ENCODE measurements at places on chromosomes 3 and 15.

DNA sequence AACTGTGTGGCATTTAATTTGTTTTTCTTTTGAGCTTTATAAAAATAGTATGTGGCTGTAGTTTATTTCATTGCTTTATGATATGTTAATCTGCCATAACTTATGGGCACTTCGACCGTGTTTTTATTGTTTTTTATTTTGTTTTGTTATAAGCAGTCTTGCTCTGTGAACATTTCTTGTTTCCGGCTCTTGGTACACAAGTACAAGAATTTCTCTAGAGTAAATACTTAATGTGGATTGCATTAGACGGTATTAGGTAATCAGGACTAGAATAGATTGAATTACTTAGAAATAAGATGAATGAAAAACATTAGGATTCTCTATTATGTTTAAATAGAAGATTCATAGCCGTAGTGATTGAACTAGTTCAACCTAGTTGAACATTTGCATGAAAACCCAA, 2.1 kb downstream of the ZFAND6 start:
- no peak for DNase-seq

- DNase-seq, result no peak
Observed at GRCh38 chr3:15638891-15639262, 37.3 kb downstream of the BTD start.

- DNase-seq, result no peak
Observed at GRCh38 chr3:52982839-52983238, 63.0 kb downstream of the SFMBT1 start.

- no peak for DNase-seq
Observed at GRCh38 chr3:167814441-167814951, 79.0 kb downstream of the SERPINI1 start.

DNA sequence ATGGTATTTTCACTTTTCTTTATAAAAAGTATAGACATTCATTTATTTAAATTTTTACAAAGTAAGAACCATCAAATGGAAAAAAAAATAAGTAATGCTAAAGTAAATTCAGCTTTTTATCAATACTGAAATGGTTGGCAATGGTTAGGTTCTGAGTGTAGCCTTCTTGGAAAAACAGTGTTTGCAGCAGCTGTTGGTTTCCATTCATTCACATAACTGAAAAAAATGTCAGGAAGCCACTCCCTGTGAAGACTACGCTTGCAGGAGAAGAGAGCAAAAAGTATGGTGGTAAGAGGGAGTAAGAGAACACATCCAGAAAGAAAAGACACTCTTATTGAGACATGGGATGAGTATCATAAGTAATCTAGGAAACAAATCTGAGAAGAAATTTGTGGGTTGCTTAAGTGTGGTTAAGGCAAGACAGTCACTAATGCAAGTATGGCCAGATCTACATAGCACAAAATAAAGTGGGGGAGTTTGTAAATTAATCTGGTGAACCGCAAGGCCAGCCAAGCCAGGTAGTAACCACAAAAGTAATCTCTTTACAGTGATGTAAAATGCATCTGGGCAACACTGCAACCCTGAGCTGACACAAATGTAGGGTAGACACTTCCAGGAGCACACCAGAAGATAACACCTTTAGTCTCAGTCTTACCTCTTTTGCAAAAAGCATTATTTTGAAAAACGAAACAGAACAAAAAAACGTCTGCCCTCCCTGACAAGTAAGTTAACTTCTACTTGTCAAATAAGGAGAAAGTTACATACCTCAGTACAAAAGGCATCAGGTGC, 133.7 kb downstream of the IGSF11 start:
- no peak for DNase-seq

GRCh38 chr15:64622410-64623260, 152.8 kb downstream of the RBPMS2 start:
- peak; percentile 27 for DNase-seq

GRCh38 chr3:72661115-72661457, 187.2 kb downstream of the SHQ1 start:
- no peak for DNase-seq

- no peak for DNase-seq
Observed at GRCh38 chr15:85099195-85099803, 117.6 kb downstream of the PDE8A start.

DNA sequence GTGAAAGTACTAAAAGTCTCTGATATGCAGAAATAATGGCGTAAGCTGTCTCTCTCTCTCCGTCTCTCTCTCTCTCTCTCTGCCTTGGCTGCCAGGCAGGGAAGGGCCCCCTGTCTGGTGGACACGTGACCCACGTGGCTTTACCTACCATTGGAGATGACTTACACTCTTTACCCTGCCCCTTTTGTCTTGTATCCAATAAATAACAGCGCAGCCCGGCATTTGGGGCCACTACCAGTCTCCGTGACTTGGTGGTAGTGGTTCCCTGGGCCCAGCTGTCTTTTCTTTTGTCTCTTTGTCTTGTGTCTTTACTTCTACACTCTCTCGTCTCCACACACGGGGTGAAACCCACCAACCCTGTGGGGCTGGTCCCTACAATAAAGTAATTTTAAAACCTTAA, 12.2 kb upstream of the TMEM40 start:
- no peak for DNase-seq

DNA sequence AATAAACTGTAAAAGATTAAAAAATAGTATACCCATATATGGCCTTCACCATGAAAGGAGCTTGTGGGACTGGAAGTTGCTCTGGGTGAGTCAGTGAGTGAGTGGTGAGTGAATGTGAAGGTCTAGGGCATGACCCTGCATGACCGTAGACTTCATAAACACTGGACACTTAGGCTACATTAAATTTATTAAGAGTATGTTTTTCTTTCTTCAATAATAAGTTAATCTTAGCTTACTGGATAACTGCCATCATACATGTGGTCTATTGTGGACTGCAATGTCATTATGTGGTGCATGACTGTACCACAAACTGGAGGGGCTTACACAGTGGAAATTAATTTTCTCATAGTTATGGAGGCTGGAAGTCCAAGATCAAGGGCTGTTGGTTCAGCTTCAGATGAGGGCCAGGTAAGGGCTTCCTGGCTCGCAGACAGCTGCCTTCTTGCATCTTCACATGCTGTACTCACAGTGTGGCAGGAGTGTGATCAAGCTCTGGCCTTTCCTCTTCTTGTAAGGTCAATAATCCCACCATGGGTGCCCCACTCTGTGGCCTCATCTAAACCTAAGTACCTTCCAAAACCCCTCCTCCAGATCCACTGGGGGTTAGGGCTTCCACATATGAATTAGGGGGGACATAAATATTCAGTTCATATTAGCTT, 40.8 kb upstream of the PRR23E start:
- DNase-seq, result no peak

- no peak for DNase-seq
Observed at GRCh38 chr15:33200903-33201302, 6.4 kb upstream of the FMN1 start.

GRCh38 chr15:64426845-64427465, 33.4 kb upstream of the ZNF609 start:
- no peak for DNase-seq

GRCh38 chr3:48238531-48239085, 2.3 kb upstream of the ZNF589 start:
- DNase-seq, result no peak

- DNase-seq, result no peak
Observed at GRCh38 chr15:63050731-63051155, 8.2 kb downstream of the TPM1 start.

DNA sequence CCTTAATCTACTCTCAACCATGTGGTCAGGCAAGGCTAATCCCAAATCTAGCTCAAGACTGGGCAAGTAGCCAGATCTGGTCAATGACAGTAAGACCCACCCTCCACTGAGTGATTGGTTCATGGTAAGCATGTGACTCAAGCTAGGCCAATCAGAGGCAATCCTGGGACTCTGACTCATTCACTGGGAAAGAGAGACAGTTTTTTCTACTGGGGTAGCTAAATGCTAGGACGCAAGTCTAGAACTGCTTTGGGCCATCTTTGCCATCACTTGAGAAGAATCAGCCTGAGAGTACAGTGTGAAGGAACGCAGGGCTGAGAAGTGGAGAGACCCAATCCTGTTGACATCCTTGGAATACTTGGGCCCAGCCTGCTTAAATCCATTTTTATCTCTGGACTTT, 9.4 kb upstream of the RAD18 start:
- DNase-seq, result no peak

Measured in activated T-cell treated with anti-CD3 and anti-CD28 coated beads for 48 hours (primary cell).